AG04450 (cell line): ENCODE measurements at places on chromosomes 3 and 15. TPM values are rescaled to one million over a fixed set of nuclear protein-coding genes. Genes with fewer than 3 reads are reported as not detected.

DNA sequence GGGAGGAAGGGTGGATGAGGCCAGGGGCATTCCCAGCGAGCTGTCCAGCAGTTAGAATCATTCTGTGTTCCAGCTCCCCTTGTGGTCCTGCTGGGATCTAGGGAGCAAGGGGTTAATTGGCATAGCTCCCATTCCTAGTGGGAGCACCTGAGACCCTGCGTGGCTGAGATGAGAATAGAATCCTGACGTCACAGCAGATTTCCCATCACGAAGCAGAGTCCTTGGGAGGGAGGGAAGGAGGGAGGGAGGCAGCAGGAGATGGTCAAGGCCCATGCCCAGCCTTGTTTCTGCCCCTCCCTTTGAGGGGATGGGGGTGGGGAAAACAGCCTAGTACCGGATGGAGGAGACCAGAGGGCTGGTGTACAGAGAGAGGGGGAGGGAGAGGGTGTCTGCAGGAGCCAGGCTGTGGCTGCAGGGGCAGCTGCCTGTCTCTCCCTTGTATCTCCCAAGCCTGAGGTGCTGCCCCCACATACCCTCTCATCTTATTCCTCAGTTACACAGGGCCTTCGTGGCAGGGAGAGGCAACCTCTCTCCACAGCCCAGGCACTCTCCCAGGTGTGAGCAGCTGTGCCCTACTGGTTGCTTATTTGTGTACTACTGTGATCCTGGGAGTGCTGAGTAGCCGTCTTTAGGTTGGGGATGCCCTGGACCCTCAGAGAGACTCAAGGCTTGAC lies 5.4 kb downstream of the TYRO3 start:
- no peak for DNase-seq

GRCh38 chr15:81751816-81752545 lies 293.8 kb downstream of the MEX3B start:
- DNase-seq: no peak

- DNase-seq: no peak
Observed at GRCh38 chr3:184713521-184713920, 1.7 kb upstream of the MAGEF1 start.

DNA sequence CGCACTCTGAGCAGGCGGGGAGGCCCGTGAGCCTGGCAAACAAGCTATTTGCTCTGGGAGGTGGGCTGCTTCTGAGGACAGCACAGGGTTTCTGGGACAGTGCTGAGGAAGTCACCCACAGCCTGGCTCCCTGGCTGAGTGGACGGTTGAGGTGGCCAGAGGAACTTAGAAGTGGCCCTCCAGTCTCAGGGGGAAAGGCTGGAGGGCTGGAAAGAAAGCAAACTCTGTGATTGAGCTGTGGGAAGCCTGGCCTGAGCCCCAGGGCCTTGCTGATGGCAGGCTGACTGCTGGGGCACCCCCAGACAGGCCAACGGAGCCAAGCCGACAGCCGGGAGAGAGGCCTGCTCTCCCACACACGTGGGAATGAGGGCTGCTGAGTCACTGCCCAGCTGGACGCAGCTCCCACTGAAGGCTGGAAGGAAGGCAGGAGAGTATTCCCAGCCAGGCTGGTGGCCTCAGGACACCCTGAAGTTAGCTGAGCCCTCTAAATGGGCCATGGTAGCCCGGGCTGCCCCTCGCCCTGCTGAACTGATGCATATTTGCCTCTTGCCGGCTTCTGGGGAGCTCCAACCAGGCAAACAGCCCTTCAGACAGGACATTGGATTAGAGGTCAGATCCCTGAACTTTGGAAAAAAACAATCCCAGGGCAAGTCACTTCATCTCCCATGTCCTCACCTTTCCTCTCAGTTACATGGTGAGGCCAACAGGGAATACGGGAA lies 98.0 kb upstream of the TLE3 start:
- DNase-seq: peak; percentile 76

GRCh38 chr15:73685981-73686380 lies 1.8 kb downstream of the CD276 start:
- DNase-seq: no peak

DNA sequence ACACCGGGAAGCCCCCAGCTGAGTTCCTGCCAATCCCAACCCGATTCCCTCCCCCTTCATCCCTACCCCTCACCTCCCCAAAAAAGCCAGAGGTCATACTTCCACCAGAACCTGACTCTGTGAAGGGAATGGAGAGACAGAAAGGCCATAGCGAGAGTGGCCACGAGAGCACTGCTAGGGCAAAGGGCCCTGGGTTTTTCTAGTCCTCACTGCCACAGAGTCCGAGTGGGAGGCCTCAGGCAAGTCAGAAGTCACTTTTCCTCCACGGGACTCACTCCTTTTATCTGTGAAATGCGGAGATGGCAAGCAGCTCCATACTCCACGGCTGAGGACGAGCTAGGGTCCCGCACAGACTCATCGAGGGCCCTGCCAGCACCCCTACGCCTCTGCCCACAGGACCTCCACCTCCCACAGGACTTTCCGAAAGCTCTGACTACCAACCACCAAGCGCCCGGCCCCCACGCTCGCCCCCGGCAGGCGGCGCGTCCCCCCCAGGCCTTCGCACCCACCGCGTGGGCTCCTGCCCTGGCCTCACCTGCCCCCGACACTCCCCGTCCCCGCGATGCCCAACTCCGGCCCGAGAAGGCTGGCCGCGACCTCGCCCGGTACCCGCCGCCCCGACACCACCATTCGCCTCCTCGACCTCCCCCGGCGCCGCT lies 792 bp downstream of the ATP13A3 start:
- no peak for DNase-seq

GRCh38 chr15:86903642-86904421 lies 824.2 kb downstream of the AGBL1 start:
- DNase-seq: no peak

DNA sequence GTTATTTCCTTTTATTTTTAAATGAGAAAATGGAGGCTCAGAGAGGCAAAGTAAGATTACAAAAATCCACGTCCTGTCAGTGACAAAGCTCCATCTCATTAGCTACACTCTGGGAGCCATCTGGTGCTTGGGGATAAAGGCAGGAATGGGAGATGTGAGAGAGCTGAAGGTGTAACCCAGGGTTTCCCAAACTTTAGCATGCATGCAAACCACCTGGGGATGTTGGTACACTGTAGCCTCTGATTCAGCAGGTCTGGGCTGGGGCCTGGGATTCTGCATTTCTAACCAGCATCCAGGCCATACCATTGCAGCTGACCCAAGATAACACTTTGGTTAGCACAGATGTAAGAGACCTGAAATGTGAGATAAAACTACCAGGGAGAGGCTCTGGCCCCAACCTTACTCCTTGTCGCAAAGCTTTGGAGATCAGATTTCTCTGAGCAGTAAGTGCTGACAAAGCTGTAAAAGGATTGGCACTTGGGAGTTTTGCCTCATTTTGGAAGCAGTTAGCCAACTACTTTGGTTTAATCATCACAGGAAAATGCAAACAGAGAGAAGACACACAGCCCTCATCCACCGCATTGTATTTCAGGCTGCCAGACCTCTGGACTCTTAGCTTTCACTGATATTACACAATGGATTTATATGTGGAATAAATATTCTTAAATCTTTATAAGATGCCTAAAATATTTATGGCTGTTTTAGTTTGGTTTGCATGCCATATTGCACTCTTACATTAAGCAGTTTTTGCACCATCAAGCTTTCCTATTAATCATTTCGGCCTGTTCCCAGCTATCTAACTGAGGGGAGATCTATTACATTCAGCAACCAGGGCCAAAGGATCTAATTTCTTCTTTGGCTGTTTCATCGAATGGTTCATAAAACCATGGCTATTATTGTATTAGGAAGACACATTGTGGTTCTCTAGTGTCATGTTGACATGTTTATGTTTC lies 263.0 kb downstream of the EBLN2 start:
- DNase-seq: no peak

DNA sequence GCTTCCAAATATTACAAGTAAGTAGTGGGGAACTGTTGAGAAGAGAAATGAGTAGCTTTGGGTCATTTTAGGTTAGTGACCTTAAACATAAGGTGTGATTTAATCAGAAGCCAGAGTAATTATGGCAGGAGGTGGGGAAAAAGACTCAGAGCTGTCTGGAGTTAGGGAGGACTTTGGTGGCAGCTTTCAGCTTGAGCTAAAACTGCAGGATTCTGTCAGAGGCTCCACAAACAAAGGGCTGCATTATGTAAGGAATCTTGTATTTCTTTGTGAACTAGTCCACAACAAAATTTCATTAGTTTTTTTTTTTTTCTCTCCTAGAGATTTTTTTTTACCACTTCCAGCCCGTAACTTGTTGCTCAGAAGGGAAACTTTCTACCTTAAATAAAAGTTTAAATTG lies 345.3 kb downstream of the TIGIT start:
- no peak for DNase-seq

DNA sequence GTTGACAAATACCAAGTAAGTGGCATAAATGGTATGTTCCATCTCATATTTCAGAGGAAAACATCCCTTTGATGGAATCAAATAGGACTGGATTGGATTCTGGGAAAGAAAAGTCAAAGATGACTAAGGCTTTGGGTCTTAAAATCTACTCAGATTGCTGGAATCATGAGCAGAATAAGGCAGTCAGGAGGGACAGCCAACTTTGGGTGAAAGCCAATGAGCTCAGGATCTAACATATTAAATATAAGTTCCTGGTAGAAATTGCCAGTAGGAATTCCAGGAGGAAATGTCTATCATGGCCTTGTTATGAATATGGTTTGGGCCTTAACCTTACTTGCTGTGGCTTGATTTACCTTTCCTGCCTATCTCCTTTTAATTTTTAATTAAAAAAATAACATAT lies 55.3 kb downstream of the ISL2 start:
- DNase-seq: no peak

DNA sequence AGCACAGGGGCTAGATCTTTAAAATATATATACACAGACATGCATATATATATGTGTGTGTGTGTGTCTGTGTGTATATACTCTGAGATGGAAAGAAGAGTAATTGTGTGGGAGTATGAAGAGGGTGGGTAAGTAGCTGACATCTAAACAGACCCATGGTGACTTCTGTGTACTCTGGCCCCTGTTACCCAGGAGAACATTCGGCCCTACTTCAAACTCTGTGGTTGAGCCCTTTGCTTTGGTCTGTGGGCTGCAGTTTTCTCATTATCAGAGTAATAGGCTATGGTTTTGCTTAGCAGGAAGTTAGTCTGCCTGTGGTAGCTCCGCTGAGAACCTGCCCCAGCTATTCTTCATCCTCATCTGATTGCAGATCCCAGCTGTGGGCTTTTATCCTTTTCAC lies 141.4 kb downstream of the RBPMS2 start:
- DNase-seq: no peak

GRCh38 chr3:188937389-188937788 lies 234.4 kb upstream of the TPRG1 start:
- DNase-seq: no peak

KLHL25 gene
- polyA plus RNA-seq: 2.9 and 3.5 TPM in 2 replicates

TEX264 gene
- 40.6 and 49.9 TPM in 2 replicates for polyA plus RNA-seq

PIF1 gene
- 5.6 and 6.2 TPM in 2 replicates for polyA plus RNA-seq

NEK4 gene
- polyA plus RNA-seq: 13.4 and 14.4 TPM in 2 replicates

ZNF80 gene
- not detected in 2 replicates for polyA plus RNA-seq
